AG09319 (cell line): ENCODE measurements at places on chromosomes 3 and 15.

- no peak for DNase-seq
Measured at GRCh38 chr15:71325481-71325880, 210.2 kb downstream of the THSD4 start.

- no peak for DNase-seq
Measured at GRCh38 chr3:111667621-111668239, 72.6 kb upstream of the ZBED2 start.

- no peak for DNase-seq
Measured at GRCh38 chr3:186187401-186188275, 78.7 kb upstream of the ETV5 start.

- DNase-seq: no peak
Measured at GRCh38 chr3:106126846-106127235, 258.0 kb upstream of the CBLB start.

- DNase-seq: no peak
Measured at GRCh38 chr3:172787746-172788145, 37.2 kb downstream of the ECT2 start.

- no peak for DNase-seq
Measured at GRCh38 chr15:25510146-25510545, 71.3 kb upstream of the UBE3A start.

- DNase-seq: no peak
Measured at GRCh38 chr3:143100451-143100850, 19.1 kb upstream of the CHST2 start.

GRCh38 chr3:41040256-41040655 lies 159.0 kb upstream of the CTNNB1 start:
- no peak for DNase-seq

GRCh38 chr3:14047841-14048240 lies 76.8 kb downstream of the CHCHD4 start:
- DNase-seq: no peak

- peak; percentile 77 for DNase-seq
Measured at GRCh38 chr3:86937306-86937791, 53.6 kb downstream of the VGLL3 start.

DNA sequence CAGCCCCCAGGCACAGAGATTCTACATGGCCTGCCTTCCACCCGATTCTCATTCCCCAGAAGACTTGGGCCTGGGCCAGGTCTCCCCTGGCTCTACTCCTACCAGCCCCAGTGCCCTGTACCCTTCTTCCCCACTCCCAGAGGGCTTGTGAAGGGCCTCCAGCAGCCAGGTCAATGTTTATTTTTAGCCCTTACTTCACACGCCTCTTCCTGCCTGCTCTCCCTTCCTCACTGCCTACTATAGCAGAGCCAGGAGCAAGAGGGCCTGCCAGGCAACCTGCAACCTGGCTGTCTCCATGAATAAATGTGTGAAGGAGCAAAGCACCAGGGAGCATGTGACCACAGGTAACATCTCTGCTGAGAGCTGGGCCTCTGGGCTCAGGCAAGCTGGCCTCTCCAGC lies 26.4 kb upstream of the APEH start:
- DNase-seq: no peak

GRCh38 chr3:128993461-128994172 lies at the start of gene CFAP92:
CFAP92 (minus strand) TSS chr3:128994076; CDS start chr3:128993304, 772 bp downstream.
- no peak for DNase-seq

DNA sequence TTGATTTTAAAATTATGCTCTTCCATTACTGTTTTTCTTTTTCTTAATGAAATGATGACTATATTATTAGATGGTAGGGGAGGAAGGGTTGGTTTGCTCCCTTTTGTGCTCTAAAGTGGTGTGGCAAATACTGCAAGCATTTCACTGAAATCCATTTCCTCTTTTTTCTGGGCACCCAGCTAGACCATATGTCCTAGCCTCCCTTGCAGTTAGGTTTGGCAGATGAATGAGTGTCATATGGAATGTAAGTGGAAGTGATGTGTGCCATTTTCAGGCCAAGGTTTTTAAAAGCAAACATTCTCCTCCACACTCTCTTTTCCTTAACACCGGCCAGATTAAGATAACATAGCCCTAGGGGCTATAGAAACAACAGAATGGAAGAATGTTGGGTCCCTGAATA lies 363.0 kb downstream of the FGF12 start:
- DNase-seq: no peak

DNA sequence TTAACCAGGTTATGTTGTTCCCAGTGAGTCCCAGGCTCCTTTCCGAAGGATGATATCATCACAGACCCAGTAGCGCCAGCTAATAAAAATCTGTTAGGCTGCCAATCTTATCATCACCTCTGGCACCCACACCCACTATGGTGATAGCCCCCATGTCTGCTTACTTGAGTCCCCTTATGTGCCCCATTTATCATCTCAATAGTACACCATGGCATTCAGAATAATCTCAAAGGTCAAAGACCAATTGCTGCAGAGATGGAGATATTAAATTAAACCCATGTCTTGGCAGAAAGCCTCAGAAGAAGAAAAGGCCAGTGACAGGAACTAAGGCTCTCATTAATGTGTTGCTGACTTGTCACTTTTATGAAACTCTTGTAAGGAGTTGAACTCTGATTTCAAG lies 32.8 kb downstream of the CPNE4 start:
- no peak for DNase-seq

DNA sequence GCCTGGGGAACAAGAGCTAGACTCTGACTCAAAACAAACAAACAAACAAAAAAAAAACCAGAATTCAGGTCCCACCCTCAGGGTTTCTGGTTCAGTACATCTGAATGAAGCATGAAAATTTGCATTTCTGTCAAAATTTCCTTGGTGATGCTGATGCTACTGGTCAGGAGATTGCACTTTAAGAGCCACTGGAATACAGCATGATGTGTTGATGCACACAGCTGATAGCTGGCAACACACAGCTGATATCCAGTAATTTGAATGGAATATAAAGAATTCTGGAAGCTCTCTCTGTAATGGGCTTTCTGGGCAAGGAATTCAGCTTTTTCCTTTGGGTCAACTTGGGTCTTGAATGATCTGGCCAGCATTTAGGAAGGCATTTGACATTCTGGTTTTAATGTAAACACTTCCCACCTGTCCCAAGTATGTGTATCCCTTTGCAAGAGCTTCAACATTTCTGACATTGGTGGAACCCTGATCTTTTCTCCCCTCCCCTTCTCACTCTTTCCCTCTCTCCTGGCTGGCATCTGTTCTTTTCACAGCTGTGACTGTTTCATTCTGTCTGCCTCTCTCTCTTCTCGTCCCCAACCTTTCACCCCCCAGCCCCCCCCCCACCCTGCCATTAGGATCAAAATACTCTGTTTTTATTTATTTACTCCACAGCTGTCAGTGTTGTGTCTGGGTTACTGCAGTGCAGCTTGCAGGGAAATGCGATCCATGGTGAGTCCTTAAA lies 189.5 kb downstream of the TPRG1 start:
- DNase-seq: no peak

DNA sequence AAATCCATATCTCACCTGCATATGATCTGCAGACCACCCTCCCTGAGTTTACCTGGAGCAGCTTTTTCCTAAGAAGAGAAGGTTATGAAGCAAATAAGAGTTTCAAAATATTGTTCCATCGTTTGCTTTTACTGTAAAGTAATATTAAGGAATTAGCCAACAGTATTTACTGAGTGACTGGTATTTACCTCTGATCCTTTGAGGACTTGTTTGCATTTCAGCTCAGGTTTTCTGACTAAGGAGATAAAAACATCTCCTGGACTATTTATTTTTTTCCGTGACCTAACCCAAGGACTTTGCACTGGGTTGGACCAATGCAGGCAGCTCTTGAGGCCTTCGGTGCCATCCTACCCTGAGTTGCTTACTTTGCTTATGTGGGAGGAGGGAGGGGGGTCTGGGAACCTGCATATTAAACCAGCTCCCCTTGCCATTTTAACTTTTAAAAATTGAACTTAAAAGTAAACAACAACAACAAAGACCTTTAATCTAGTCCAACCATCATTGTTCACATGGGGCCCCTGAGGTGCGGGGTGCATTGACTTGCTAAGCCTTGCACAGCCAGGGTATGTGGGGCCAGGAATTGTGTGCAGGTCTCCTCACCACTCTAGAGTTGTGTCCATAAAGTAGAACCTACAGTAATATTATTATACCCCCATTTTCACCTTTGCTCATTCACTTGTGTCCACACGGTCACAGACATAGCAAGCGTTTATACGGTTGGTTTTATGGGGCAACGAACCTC lies 39.3 kb downstream of the TRAK1 start:
- no peak for DNase-seq

DNA sequence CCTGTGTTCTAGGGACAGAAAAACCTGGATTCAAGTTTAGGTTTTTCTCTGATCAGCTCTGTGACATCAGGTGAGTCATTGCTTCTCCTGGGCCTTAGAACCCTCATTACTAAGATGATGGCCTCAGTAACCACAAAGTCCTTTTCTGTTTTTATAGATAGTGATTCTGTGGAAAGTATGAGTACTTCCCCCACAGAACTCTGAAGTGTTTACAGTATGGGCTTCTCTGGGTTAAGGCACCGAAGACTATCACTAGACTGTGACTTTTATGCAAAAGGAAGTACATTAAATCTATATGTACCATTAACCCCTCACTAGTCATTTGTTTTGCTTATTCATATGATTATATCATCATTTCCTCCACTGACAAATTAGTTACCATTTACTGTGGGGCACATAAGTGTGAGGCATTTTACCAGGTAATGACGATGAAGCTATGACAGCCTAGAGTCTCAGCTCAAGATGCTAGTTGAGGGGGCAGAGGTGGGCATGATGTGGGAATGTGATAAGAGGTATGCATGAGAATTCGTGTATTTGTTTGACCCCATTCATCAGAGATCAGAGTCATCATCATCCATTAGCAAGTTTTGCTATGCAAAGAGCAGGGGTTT lies 15.0 kb upstream of the RORA start:
- no peak for DNase-seq

GRCh38 chr15:32670623-32671022 lies 29.1 kb downstream of the SCG5 start:
- no peak for DNase-seq

DNA sequence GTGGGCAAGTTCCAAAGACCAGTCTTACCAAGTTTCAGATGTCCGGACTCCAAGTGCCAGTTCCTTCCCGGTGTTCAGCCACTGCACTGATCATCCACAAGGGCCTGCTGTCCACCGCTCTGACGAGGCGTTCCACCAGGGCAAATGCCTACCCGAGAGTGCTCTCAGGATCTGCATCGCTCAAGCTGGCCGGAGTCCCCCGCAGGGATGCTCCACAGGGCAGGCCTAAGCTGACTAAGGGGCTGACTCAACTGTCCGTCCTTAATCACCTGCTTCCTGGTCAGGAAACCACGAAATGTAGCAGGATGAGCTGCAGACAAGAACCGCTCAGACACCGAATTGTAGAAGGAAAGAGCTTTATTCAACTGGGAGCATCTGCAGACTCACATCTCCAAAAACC lies 341.6 kb downstream of the KCNH8 start:
- DNase-seq: no peak

- DNase-seq: no peak
Measured at GRCh38 chr15:57216288-57216687, 160.0 kb upstream of the CGNL1 start.
